Stimulated activated CD8-positive, alpha-beta memory T cell treated with anti-CD3 and anti-CD28 coated beads, Interleukin-12 subunit alpha, Interleukin-12 subunit beta, amount 100 ng/mL, for 1 hour (primary cell): ENCODE measurements at places on chromosomes 7 and 10.

DNA sequence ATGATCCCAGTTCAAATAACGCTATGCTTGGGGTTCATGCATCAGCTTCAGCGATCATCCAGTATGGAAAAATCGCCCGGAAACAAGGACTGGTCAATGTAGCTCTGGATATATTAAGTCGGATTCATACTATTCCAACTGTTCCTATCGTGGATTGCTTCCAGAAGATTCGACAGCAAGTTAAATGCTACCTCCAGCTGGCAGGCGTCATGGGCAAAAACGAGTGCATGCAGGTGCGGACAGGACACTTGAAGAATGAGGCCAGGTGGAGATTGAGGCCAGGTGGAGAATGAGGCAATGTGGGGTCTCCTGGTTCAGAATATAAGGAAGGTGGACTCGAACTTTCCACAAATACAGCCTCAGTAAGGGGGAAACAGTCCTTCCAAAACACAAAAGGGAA is 105.8 kb downstream of the TRRAP start:
- no peak for DNase-seq

GRCh38 chr10:90222939-90223338 is 521.5 kb downstream of the KIF20B start:
- no peak for DNase-seq

- no peak for DNase-seq
Measured at GRCh38 chr7:106770191-106770590, 94.9 kb upstream of the PIK3CG start.

- DNase-seq = no peak
Measured at GRCh38 chr7:18866359-18867036, 250.9 kb downstream of the TWIST1 start.

DNA sequence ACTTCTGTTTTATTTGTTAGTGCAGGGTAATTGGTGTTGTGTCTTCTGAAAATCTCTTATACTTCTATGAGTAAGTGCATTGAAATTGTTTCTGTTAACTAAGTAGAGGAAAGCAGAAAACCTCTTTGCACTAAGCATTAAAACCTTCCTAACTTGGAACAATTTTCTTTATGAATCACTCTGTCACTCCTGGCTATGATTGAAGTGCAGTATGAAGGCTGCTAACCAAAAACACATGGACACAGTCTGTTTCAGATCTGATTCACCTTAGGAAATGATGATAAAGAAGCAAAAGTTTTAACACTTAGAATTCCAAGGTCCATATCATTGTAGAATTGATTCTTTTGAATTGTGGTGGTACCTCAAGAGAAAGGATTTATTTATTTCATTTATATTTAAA is 41.9 kb downstream of the MET start:
- no peak for DNase-seq

GRCh38 chr7:110960811-110961210 is 130.1 kb upstream of the LRRN3 start:
- DNase-seq = no peak

DNA sequence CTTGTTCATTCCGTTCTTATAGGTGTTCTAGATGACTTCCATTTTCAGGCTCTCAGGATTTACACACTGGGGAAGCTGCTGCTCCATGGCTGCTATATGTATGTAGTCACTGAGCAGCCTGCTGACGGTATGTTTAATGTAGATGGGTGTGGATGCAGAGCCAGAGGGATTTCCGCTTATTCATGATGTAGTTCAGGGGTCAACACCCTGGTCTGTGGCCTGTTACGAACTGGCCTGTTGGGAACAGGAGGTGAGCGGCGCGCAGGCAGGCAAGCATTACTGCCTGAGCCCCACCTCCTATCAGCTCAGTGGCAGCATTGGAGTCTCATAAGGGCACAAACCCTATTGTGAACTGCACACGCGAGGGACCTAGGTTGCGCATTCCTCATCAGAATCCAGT is 33.9 kb downstream of the DNAJB6 start:
- no peak for DNase-seq

GRCh38 chr7:133703547-133703946 is 423.6 kb upstream of the LRGUK start:
- DNase-seq = no peak

DNA sequence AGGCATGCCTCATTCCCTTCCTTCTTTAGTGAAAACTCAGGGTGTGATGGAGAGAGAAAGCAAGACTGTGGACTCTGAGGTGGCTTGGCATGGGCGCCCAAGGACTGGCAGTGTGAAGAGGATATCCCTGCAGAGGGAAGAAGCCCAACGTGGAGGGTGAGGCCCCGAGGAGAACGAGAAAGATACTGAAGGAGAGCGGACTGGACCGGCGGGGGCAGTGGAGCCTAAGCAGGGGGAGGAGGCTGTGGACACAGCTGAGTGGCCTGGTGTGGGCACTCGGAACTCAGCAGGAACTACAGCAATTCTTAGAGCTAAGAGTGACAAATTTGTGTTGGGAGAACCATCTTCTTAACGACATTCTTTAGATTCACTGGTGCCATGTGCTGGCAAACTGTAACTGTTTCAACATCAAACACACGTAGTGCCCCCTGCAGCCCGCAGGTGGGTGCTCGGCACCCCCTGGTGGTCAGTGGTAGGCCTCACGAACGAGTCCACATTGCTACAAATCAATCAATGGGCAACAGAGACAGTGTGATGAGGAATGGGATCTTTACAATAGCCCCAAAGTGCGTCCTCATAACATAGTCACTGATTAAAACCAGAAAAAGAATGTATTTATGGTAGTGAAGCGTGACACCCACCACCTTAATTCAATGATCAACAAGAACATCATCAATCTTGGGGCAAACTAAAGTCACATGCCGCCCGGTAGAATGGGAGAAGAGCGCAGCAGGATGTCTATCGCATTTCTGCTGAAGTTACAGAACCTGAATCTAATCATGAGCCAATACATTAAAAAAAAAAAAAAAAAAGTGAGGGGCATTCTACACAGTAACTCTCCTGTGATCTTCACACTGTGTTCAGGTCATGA is 2.0 kb upstream of the SFTPA1 start:
- no peak for DNase-seq

GRCh38 chr10:33088990-33089389 is 131.0 kb upstream of the ITGB1 start:
- DNase-seq = no peak

DNA sequence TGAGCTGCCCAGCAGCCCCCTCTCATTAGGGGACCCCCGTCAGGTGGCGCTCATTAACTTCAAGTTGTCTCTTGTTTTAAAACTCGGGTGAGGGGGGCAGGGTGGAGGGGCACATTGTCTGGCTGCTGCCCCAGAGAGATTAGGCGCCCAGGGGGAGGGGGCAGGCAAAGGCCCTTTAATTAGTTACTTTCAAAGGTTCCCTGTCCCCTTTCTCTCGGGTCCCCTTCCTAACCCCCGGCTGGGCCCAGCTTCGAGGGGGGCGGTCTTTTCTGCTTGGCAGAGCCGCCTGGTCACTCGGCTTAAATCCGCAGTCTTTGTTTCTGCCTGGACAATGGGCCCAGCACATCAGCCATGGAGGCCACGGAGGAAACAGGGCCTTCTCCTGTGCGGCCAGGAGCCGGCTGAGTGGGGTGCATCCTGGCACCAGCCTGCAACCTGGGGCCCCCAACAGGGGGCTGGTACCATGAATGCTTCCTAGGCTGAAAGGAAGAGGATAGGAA is 38.9 kb upstream of the SLF2 start:
- DNase-seq = no peak

DNA sequence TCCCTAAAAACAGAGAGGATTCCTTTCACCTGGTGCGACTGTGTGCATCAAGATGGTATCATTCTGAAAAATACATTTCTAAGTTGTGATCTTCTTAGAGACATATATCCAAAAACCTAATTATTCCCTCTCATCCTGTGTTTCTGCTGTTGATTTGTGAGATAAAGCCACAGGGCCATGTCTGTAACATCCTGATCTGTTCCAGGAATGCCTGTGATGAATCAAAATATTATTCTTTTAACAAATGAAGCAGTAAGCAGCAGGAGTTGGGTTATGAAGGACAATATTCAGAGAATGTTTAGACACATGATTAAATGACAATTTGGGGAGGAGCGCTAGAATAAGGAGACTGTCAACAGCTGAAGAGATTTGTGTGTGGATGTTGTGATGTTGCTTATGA is 731.4 kb downstream of the KCNMA1 start:
- no peak for DNase-seq
